ENCODE measurements at places on chromosomes 1 and 21.

GRCh38 chr1:26858891-26859640 is 3.9 kb upstream of the SFN start:
- DNase-seq, result no peak

DNA sequence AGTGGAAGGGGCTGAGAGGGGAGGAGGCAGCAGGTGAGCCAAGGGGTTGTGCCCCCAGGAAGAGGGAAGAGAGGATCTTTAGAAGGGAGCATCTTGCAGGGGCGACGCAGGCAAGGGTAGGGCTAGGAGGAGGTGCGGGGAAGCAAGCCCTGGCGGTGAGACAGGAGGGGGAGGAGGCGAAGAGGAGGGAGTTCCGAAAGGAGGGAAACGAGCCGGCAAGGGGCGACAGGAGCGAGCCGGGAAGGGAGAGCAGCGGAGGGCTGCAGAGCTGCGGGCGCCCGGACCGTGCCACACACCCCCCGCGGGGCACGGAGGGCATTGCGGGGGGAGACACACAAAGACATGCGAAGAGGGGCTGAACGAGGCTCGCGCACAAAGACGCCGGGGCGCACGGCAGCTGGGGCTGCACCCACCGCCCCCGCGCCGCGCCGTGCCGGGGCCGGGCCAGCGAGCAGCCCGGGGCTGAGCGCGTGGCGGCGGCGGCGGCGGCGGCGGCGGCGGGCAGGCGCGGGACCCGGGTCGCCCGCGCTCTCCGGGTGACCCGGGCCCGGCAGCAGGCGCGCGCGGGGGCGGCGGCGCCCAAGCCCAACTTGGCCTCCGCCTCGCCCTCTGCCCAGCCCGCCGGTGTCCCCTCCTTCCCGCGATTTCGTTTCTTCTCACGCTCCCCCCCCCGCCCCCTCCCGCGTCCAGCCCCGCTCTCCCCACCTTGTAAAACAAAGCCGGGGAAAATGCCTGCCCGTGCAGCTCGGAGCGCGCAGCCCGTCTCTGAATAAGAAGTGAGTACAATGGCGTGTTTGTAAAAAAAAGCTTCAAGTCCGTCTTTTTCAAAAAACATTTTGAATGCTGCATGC is at the start of gene KCNK2:
KCNK2 (plus strand) TSS at position 206 of the 851 bp plus-strand sequence. CDS start 649 bp downstream, outside the sequence.
- peak; percentile 81 for DNase-seq

DNA sequence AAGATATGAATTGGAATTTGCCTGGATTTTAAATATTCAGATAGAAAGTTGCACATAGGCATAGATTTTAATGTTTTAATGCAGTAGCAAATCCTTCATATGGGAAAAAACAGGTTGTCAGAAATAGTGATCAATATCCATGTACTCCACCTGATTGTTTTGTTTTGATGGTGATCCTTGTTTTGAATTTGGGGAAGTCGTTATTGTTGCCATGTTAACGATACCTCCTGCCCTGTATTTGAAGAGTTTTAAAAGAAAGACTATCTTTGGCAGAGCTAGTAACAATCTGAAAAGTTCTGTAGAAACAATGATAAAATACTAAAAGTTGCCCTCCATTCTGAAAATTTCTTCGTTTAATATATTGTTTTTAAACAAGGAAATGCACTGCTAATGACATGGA is 1.1 kb downstream of the CEP350 start:
- no peak for DNase-seq

DNA sequence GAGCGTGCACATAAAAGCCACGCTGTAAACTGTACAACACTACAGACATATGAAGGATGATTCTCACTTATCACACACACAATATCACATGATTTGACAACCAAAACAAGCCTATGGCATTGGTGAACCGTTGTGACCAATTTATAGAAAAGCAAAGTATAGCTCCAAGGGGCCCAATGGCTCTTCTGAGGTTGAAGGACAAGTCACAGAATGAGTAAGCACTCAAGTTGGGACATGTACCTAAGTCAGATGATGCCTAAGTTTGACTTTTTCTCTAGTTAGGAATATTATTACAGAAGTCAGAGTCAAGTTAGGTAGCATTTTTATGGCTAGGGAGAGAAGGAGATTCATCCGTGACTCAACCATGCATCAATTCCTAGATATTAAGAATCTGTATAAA is 45.7 kb downstream of the PLPP3 start:
- DNase-seq, result no peak

DNA sequence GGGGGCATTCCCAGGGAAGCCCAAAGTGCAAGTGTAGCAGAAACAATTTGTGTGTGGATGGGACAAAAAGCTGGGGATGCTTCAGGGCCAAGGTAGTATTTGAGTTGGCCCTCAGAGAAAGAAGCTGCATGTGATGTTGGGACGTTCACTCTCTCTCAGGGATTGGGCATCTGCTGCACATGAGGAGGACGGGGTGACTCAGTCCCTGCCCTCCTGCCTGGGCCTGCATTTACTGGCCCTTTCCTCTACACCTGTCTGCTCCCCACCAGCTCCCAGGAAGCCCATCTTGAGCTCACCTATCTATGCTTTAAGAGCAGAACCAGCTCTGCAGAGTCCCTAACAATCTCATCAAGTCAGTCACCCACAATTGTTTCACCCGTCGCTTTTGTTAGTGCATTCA is 23.5 kb upstream of the MPZL1 start:
- DNase-seq, result no peak

DNA sequence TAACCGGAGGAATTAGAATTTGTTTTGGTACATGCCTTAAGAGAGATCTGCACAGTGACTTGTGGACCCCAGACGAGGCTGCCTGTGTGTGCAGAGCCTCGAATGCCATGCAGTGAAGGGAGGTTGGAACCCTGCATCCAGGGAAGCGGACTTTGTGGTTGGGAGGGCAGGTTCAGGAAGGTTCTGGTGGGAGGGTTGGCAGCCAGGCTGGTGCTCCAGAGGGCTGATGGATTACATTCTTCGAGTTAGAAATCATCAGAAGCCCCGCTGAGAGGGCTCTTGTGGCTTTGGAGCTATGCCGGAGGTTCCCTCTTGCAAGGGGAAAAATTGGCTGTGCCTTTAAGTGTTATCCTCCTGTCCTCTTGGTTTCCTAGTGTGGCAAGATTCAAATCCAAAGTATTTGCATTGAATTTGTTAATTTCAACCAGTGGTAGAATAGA is 21.1 kb downstream of the ROR1 start:
- DNase-seq, result peak; percentile 14

- peak; percentile 75 for DNase-seq
Measured at GRCh38 chr1:206982216-206982615, 12.0 kb upstream of the FCAMR start.

DNA sequence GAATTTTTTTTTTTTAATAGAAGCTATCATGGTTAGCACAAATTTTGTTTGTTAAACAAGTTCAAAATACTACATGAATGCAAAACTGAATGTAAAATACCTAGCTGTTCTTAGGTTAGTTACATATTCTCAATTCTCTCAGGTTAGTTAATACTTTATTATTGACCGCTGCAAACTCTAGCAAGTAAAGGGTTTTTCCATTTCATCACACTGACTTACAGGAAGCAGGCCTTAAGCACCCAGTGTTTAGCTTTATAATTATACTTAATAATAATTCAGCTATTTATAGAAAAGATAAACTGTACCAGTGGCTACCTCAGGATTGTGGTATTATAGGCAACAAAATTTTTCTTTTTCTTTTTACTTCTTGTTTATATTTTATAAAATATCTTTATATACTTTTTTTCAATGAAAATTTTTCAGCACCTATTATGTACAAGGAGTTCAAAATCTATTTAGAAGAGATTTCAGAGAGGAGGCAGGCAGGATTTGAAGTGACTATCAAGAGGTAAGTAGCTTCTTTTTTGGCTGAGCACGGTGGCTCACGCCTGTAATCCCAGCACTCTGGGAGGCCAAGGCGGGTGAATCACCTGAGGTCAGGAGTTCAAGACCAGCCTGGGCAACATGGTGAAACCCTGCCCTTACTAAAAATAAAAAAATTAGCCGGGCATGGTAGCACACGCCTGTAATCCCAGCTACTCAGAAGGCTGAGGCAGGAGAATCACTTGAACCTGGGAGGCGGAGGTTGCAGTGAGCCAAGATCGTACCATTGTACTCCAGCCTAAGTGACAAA is 17.9 kb downstream of the PLPP3 start:
- no peak for DNase-seq

DNA sequence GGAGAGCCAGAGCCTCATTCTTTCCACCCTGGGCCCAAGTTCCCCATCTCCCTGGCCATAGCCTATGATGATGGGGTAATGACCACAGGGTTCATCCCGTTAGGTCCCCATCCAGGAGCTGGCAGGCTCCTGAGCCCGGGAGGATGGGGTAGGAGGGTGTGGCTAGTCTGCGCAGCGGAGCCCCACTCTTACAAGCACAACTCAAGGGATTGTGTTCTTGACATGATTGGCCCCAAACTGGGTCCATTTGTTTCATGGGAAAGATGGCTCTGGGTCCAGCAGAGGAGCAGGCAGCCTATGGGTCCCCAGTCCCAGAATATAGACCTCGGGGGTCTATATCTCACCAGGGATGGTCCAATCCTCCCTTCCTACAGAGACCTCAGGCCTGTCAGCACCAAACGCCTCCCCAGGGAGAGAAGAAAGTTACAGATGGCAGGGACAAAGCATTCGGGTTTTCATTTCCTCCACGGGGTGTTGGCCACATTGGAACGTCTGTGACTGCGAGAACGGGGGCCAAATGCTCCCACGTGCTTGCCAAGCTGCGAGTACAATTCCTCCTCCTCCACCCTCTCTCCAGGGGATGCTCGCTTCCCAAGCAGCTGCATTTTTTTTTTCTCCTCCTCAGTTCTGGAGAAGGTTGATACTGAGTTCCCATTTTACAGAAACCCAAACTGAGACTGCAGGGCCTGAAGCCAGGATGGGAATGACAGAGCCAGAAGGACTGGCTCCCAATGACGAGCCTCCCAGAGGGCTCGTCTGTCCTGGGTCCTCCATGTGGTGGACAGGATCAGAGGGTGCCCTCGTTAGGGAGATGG is 71.0 kb downstream of the DHRS3 start:
- DNase-seq, result no peak

- DNase-seq, result no peak
Measured at GRCh38 chr1:32695098-32695904, 7.3 kb downstream of the SYNC start.

DNA sequence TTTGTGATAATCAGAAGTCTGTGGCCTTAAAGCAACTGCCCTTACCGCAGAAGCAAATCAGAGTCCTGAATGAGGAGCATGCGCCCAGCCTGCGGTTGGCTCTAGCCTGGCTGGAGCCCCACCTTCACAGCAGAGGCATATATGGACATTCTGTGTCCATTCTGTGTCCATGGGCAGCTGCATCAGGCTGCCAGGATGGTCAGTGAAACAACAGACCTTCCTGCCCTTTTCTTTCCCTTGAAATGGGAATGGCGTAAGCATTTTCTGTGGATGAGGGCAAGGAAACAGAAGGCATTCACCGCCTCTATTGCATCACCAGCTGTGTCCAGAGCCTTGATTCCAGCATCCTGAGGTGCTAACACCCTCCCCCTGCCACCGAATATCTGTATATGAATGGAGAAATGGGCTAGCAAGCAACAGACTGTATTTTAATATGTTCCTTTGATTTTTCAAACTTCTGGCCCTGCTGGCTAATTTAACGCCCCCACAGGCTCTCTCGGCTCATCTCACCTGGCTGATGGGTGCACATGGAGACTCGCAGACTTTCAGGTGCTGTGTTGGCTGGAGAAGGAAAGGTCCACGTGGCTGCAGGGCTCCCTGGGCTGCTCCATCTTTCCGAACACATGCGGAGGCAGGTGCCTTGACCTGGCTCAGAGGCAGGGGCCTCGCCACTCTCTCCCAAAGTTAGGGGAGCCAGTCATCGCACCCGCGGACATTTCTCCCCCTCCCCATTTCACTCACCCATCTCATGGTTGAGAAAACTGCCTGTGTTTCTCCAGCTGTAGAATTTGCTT is 159.2 kb downstream of the GALNT2 start:
- DNase-seq, result no peak

- DNase-seq, result no peak
Measured at GRCh38 chr21:44684483-44684882, 2.5 kb upstream of the KRTAP12-1 start.

- DNase-seq, result no peak
Measured at GRCh38 chr1:18285538-18285924, 177.9 kb downstream of the IGSF21 start.

DNA sequence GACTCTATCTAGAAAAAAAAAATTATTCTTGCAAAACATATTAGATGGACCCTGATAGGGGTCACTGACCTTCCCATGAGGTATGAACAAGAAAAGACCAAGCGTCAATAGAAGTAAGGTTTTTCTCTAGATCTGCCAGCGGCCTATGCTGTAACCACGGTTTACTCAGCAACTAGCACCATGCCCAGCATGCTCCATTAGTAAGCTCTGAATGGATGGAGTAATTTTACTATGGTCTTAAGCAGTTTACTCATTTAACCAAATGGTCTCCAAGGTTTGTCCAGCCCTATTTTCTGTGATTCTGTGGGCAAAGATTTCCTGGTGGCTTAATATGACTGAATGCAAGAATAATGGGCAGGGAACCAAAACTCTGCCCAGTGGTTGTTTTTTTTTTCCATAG is 113.9 kb downstream of the ADSS2 start:
- DNase-seq, result no peak

DNA sequence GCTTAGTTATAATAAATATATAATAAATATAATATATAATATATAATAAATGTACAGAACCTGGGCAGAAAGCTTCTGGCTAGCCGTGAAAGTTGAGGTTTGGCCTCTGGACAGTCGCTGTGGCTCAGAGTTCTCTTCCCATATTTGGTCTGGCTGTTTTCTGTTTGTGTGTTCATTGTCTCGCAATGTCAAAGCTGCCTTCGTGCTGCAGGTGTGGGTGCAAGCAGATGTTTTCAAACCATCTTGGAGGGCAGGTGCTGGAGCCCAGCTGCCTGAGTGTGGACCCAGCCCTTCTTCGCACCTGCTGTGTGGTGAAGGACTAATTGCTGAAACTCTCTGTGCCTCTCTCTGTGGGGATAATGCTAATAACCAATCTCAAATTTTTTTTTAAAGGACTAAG is 3.6 kb upstream of the CSTB start:
- no peak for DNase-seq

DNA sequence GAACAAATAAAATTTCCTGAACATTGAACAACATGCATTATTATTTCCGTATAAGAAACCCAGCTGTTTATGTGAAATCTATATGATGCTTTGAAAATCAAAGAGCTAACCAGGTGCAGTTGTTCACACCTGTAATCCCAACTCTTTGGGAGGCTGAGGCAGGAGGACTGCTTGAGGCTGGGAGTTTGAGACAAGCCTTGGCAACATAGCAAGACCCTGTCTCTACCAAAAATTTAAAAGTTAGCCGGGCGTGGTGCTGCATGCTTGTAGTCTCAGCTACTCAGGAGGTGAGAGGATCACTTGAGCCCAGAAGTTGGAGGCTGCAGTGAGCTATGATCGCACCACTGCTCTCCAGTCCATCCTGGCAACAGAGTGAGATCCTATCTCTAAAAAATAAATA is 4.8 kb upstream of the ZNF281 start:
- no peak for DNase-seq

DNA sequence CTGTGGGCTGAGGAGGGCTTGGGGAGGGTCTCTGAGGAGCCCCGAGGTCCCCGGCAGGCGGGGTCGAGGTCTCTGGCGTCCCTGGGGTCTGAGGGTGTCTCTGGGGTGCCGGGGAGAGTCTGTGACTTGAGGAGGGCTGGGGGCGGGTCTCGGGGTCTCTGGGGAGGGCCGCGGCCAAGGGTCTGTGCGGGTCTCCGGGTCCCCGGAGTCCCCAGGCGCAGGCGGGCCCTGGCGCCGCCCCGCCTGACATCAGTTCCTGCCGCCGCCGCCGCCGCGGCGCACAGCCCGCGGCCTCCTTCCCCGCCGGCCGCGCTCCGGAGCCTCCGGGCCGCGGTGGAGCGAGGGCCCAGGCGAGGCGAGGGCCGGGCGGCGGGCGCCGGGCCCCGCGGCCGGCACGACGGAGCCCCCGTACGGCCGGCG is at the start of gene PLEKHM2:
PLEKHM2 (plus strand) TSS at position 279 of the 420 bp plus-strand sequence. CDS start 239 bp downstream, outside the sequence.
- peak; percentile 77 for DNase-seq

GRCh38 chr1:23629708-23630290 is 61.8 kb upstream of the RPL11 start:
- no peak for DNase-seq
